ENCODE measurements at places on chromosomes 12 and 14.

DNA sequence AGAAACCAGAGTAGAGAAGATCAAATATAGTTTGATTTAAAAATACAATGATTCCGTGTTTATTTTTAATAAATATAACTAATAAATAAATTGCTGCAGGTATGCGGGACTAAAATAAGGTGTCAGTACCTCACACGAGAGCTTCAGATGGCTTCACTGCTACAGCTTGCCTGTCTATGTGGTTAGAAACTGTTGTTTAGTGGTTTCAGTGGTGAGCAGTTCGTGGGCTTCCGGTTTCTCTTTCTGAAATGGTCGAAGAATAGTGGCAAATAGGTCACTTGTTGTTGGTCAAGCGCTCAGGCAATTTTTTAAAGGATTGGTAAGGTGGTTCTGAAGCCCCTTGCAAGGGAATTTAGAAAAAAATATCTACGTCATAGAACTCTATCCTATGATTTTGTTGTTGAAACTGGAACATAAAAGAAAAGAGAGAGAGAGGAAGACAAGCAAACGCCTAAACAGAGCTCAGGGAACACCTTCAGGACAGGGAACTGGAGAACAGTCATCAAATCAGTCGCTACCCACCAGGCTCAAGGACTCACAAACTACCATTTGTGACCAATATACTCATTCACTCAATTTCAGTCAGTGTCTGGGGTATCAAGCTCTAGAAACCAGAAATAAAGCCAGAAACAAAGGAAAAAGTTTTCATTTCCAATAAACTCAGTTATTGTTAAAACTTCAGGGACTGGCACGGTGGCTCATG lies 31.3 kb downstream of the GABARAPL1 start:
- no peak for DNase-seq

DNA sequence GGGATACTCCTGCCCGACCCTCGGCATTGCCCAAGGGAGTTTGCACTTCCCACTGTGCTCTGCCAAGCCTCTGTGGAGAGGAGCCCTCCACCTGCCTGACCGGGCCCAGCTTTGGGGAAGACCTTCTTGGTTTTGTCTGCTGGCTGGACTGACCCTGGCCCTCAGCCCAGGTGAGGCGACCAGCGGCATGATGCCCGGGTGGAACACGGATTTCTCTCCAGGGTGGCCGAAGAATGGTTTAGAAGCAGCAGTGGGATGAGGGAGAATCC lies 15.6 kb downstream of the ZBTB42 start:
- DNase-seq = no peak

DNA sequence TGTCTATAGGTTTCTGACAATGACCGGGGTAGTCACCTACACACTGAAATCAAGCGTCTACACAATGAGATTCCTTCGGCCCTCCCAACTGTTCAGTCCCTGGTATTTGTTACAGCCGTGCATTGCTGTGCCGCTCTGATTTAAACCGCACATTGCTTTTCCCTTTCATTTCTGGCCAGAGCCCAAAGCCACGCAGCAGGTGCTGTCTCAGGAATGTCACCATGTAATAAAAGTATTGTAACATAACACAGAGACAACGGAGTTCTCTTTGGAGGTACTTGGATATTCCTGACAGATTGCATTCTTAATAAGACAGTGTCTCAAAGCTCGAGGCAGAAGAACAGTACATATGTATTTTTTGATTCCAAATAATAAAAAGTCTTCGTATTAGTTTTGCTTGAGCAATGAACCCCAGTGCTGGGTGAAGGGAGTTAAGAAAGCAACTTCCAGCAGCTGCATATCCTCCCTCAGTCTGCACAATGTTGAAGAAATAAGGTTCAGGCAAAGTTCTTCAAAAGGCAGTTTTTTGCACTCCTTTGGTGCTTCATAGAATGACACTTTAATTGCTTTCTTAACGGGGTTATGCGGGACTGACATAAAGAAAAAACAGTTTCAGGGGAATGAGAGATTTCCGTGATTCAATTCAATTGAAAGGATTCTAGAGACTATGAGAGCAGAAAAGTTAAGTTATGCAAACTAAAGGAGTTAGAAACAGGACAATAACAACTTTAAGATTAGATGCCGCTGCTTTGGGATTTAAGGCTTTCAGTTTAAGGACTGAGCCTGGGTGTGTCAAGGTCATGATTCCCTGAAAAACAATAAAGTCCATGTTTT lies 288.7 kb upstream of the FLRT2 start:
- no peak for DNase-seq

DNA sequence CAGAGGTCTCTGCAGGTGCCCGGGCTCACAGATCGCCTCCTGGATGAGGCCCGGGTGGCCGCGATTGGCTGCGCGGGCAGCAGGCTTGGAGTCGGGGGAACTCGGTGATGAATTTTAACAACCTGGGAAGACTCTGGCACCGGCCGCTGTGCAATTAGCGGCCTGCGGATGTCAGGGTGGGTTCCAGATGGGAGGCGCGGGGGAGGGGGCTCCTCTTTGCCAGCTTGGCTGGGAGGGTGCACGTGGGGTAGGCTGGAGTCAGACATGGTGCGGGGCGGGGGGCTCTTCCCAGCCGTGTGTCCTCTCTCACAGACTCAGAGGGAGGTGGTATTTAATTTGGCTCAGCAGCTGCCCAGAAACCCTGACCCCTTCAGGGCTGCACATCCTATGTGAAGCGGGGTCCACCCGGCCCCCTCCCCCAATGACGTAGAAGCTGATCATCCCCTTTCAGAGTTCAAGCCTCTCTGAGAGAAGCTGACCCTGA lies 81.4 kb downstream of the KIF26A start:
- DNase-seq = no peak

GRCh38 chr14:73816393-73816816 lies 35.2 kb upstream of the PTGR2 start:
- DNase-seq = no peak

DNA sequence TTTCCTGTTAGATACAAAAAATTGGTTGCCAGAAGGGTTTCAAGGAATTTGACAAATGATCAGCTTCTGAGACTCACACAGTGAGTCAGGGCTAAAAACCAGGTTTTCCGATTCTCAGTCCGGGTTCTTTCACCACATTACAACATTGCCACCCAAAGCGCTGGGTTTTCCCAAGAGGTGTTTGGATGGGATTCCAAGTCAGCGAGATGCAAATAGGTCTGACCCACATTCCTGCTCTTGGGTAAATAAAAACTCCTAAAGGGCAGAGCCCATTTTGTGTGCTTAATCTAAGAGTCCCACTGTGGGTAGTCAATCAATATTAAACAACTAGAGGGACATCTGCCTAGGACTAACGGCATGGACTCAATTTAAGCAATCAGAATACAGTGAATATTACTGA lies 5.4 kb upstream of the RIC8B start:
- no peak for DNase-seq

DNA sequence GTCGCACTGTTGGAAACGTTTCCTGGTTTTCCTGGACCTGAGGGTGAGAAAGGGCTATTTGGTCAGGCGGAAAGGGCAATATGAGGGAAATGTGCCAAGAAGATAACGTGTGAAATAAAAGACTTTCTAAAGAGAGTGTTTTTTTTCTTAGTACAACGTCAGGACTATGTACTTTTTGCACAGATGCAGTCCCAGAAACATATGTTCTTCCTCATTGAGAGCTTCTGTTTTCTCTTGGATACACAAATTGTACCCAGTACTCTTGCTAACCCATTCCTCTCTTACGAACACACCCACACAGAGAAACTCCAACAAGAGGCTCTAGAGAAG lies 669 bp upstream of the PKP2 start:
- DNase-seq = no peak

GRCh38 chr14:103194256-103195045 lies 71.2 kb downstream of the TNFAIP2 start:
- no peak for DNase-seq

- no peak for DNase-seq
These were observed 28.6 kb downstream of the KRT76 start for GRCh38 chr12:52748578-52748977.

- no peak for DNase-seq
These were observed 50.0 kb downstream of the SPRING1 start for GRCh38 chr12:116687888-116688287.

DNA sequence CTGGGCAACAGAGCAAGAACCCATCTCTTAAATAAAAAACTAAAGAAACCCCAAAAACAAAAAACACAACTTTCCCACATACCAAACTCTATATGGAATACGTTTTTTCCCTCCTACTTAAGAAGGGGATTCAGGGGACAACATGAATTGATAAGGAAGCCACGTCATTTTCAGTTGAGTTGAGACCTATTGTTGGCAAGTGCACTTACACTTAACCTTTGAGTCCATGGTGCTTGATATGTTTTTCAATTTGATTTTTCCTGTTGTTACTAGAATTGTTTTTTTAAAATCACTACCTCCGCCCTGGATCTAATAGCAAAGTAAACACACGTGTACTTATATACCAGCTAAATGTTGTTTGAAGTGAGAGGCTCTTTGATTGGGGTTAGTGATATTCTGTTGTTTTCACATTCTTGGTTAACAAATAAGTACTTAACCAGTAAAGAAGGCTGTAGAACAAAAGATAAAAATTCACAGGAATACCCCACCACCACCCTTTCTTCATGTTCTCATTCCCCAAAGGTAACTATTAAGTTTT lies 2.0 kb downstream of the FAM177A1 start:
- no peak for DNase-seq

- DNase-seq = no peak
These were observed 29.2 kb downstream of the ZCCHC8 start for GRCh38 chr12:122471324-122472226.

DNA sequence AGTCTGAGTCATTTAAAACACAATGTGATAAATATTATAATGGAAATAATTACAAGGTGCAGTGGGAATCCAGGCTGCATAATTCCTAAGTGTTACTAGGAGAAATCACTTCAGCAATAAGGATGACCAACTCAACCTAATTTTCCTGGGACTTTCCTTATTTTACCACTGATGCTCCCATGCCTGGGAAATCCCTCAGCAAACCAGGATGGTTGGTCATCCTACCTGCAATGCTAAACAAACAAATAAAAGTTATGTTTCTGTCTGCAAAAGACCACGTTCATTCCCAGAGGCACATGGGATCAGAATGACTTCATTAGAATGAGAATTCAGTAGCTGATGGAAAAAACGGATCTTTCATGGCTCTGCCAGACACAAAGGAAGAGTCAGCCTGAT lies 130.8 kb upstream of the RAP1B start:
- DNase-seq = no peak

GRCh38 chr14:52706286-52706685 lies 714 bp upstream of the PSMC6 start:
- no peak for DNase-seq

- no peak for DNase-seq
These were observed 773.2 kb upstream of the ALG10B start for GRCh38 chr12:37543131-37543965.

DNA sequence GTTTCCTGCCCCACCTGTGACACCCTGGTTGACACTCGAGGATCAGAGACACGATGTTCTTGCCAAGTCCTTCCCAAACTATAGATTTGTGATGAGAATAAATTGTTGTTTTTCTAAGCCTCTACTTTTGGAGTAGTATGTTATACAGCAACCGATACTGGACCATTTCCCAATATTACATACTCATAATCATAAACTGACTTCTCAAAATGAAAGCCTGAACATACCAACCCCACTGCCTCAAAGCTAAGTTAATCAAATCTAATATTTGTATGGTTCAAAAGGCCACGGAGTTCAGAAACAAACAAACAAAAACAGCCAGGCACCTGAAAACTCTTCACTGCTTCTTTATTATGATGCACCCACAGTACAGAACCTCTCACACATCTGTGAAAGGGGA lies 52.3 kb upstream of the GPHB5 start:
- no peak for DNase-seq

GRCh38 chr12:127125607-127126259 lies 1141.2 kb upstream of the TMEM132C start:
- DNase-seq = no peak

DNA sequence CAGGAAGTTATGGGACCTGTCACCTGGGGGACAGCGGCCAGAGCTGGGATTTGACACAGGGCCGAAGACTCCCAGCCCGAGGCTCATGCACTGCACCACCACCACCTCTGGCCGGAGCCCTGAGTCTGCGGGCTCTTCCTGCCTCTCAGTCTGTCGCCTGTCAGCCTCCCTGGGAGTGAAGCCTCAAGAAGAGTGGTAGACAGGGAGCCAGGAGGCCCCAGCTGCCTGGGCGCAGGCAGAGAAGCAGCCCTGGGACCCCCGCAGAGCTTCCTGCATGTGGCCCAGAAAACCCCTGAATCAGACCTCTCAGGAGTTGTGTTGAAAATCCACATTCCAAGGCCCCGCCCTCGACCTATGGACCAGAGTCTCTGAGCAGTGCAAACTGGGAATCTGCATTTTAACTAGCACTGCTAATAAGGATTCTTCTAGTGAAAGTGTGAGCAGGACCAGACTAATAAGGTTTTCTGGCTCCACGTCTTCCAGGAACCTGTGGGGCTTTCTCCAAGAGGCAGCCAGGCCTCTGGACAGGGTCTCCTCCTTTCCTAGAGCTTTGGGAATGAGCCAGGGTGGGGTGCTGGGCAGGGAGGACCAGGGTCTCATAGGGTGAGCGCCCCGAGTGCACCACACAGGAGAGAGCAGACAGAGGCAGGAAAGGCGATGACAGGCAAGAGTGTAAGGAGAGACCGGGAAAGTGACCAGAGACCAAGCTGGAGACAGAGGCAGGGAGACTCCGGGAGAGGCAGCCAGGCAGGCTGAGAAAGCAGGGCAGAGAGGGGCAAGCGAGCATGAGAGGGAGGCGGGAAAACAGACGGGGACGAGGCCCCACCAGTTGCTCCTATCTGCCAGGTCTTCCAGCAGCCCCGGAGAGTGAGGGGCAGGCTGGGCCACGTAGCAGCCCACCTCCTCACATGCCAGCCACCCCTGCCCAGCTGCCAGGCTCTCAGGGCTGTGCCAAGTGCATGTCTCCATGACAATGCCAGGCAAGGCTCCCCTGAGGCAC lies 112.4 kb downstream of the BCL11B start:
- no peak for DNase-seq

GRCh38 chr14:35879654-35880249 lies 53.6 kb downstream of the BRMS1L start:
- DNase-seq = peak; percentile 23

DNA sequence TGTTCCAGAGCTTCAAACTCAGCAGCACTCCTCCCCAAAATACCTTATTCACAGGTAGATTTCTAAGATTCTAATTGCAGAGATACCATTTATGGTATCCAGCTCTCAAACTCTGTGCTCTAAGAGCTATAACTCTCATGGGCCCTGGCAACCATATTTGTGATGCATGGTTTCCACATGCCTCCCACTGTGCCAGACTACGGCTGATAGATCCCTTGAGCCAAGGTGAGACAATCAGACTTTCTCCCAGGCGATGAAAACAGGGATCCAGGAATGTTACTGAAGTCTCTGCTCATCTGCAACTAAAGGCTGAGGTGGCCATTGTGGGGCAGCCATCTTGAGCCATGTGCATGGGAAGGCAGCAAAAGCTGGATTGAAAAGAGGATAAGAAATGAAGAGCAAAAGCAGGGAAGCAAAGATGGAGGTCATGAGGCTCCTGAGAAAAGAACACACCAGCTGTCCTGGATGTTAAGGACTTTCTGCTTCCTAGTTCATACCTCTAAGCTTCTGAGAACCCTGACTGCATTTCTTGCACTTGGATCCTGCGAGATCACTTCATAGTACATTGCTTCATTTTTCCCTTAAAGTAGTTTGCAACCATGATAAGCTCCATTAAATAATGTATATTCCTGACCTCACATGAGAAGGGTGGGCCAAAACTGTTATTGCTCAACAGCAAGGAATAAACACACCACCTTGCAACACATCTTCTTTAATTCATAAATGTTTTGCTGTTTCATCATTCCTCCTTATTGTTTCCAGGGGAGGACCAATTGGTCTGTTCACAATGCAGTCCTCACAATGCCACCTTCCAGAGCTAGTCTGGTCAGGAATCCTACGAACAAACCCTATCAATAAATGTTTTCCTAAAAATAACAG lies 5.4 kb downstream of the EGLN3 start:
- DNase-seq = no peak

- DNase-seq = no peak
These were observed 245.9 kb downstream of the EMP1 start for GRCh38 chr12:13442457-13442856.

Data from NCI-H187 treated with DMSO at 0.1 percent for 48 hours (cell line).